ENCODE measurements at places on chromosomes 12 and 14.

- peak; percentile 62 for DNase-seq
These were observed 28.1 kb upstream of the WNK1 start for GRCh38 chr12:724194-724855.

DNA sequence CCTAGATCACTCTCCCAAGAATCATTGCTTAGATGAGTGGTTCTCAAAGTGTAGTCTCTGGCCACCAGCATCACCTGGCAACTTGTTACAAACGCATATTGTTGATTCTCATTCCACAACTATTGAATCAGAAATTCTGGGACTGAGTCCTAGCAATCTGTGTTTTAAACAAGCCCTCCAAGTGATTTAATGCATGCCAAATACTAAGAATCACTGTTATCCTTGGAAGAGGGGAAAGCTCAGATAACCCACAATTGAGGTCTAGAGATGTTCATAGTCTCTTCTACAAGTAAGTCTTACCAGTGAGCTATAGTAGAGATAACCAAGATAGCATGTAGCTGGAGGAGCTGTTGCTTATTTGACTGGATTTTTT, 666.6 kb downstream of the DIO2 start:
- DNase-seq, result no peak

- no peak for DNase-seq
These were observed 25.1 kb downstream of the PTGER2 start for GRCh38 chr14:52339262-52339661.

DNA sequence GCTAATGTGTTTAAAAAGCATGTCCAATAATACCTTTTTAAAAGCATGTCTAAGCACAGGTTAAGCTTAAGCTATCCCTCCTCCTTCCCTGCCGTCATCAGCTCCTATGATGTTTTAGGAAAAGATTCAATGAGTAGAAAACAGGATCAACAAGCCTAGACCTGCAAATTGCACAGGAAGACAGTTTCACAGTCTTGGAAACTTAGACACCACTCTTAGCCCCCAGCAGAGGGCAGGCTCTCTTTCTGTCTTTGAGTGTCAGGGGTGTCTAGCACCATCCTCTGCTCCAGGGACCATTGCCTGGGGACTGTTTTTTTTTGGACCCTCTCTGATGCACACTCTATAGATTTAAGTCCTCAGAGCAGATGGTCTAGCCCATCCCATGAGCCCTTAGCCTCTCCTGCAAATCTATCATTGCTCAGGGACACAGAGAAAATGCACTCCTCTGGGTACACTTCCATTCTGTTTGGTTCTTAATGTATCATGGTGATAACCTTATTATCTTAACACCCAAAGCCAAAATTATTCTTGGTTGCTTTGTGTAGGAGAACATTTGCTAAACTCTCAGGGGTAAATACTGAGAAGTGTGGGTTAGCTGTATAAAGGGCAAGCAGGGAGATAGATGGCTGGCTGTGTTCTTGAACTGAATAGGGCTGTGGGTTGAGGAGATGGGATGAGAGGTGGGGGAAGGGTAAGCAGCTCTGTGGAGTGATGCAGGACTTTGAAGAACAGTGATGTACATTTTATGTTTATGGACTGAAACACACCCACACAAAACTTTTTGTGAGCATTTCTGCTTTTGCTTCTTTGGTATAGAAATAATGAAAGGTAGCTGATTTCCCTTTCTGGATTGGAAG, 259.9 kb upstream of the DDHD1 start:
- DNase-seq, result no peak

DNA sequence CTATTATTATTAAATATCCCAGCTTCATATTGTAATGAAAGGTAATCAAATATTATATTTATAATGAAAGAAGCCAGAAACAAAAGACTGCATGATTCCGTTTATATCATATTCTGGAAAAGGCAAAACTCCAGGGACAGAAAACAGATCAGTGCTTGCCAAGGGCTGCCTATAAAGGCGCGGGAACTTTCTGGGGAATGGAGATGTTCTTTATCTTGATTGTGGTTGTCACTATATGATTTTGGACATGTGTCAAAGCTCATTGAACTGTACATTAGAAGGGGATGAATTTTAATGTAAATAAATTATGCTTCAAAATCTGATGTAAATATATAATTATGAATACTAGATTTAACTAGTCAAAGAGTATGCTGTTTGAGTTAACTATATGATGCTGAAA, 115.4 kb upstream of the KRAS start:
- no peak for DNase-seq

DNA sequence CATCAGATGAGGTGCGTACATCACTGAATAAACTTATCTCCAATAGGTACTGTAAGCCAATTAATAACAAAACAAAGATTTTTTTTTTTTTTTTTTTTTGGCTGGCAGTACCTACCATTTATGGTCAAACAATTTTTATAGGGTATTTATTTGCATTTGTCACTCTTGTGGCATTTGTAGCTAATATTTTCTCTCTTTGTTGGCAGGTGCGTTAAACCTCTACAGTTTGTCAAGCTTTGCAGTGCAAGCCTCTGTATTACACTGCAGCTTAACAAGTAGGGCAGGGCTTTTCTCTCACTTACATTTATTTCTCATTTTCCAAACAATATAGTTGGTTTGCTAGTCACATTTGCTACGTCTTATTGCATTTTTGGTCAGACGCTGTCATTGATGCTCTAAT, 12.3 kb downstream of the PRPF39 start:
- DNase-seq, result no peak

DNA sequence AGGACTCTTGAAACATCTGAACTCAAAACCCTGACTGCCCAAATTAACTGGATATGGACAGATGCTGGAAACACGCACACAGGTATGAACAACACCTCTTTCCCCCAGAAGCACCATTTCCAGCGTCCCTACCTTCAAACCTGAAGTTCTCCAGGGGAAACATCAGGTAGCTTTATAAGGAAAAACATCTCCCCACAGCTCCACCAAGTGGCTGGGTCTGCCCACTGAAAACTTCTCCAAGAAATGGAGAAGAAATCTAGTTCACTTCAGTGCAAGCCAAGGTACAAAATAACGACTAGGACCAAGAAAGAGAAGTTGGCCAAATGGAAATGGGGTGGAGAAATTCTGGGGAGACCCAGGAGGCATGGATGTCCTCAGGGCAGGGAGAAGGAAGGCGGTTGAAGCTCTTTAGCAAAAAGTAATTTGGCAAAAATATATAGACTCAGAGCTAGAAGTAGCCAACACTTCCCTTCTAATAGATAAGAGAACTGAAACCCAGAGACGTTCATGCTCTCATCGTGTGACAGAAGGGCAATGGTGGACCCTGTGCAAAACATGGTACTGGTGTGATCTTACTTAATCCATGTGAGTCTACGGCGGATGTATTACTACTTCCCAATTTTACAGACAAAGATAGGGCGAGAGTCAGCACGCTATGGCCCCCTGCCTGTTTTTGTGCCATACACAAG, 10.5 kb upstream of the NUAK1 start:
- DNase-seq, result peak; percentile 49

DNA sequence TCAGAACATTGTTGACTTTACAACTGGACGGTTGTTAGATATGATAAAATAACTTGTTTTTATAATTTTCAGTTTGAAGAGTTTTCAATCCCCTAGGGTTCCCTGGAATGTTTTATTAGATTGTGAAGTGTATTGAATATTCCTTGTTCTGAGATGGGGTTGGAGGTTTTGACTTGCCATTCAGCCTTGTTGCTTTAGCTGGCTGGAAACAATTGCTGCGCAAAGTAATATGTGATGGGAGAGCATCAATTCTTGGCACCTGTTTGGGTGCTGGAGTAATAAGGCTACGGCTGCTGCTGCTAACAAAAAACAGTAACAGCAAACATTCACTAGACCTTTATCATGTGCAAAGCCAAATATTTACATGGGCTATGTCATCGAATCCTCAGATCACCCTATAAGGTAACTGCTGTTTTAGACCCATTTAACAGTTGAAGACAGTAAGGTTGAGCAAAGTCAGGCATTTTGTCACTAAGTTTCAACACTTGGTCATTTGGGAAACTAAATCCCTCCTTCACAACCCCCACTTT, 241.0 kb upstream of the TBX3 start:
- DNase-seq, result no peak

DNA sequence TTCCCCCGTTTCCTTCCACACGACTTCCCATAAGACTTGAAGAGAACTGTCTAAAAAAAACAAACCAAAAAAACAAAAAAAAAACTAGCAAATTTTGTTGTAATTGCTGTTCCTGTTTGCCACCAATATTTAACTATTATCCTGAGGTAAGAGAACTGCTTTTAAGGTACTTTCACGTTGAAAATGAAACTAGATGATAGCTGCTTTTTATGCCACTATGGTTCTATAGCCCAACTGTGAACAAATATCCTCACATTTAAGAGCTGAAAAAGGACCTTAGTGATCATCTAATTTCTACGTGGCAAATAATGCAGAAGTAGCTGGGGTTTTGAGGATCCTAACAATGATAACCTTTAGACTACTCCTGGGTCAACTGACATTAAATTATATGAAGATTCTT, 98.6 kb downstream of the TAOK3 start:
- peak; percentile 17 for DNase-seq

- DNase-seq, result no peak
These were observed 362.2 kb upstream of the SFSWAP start for GRCh38 chr12:131348646-131349045.

DNA sequence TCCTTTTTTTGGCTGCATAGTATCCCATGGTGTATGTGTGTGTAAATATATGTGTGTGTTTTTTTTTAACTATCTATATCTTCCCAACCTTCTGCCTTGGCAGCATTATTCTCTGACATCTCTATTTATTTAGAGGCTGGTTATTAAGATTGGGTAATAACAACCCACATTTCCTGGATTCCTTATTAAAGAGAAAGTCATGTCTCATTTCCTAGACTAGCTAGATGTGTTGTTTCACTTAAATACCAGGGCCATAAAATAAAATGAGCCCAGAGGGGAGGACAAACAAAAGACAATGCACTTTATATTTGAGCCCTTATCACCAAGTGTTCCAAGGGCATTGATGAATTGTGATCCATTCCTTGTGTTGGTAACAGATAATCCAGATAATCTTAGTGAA, 169.1 kb downstream of the SLC5A8 start:
- DNase-seq, result no peak

DNA sequence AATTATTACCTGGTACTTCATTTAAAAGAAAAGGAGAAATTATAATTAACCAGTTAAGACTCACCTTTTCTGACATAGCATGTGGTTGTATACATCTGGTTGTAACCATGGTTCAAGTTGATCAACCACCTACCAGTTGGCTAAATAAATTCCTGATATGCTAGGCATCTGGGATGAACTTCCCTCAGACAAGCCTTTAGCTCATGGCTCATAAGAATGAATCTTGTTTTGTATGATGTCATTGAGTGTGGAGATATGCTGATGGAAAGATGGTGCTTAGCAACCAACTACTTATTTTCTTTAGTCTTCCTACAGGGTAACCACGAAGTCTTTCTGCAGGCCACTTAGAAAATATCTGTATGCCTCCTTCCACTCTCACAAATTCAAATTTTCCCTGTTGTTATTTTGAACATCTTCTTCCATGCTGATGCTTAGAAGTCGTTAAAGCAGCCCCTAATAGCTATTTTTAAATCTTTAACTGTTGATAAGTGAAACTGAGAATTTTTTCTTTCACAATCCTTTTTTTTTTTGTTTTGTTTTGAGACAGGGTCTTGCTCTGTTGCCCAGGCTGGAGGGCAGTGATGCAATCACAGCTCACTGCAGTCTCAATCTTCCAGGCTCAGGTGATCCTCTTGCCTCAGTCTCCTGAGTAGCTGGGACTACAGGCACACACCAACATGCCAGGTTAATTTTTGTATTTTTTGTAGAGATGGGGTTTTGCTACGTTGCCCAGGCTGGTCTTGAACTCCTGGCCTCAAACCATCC, 51.9 kb upstream of the PTHLH start:
- no peak for DNase-seq

- DNase-seq, result no peak
These were observed 209.0 kb upstream of the ATXN7L3B start for GRCh38 chr12:74328623-74329022.

DNA sequence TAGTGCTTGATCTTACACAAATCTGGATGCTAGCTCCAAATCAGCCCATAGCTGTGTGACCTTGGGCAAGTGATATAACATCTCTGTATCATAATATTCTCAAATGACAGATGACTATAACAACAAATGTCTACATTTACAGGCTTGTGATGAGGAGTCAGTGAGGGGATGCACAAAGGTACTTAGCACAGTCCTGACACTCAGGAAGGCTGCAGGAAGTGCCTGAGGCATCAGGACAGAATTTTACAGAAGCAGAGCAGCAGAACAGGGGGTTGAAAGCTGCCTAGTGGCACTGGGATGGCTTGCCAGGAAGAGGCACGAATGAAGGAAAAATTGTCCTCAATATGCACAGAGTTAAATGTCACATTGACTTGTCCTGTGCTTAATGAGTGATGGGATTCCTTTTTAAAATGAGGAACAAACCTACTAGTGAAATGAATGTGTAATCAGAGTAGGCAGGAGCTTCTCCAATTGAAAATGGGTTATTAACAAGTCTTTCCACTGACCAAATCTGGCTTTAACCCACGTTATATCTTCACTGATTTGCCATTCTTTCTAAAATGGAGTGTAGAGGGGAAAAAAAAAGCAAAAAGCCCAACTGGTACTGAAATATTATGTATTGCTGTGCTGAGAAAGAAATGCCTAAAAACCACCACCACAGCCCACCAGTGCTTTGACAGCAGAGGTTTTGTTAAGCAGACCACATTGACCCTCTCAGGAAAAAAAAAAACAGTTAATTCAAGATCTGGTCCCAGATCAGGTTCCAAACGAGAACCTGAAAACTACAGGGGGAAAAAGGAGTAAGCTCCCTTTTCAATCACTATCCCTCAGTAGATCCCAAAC, 11.6 kb downstream of the BTG1 start:
- peak; percentile 84 for DNase-seq

DNA sequence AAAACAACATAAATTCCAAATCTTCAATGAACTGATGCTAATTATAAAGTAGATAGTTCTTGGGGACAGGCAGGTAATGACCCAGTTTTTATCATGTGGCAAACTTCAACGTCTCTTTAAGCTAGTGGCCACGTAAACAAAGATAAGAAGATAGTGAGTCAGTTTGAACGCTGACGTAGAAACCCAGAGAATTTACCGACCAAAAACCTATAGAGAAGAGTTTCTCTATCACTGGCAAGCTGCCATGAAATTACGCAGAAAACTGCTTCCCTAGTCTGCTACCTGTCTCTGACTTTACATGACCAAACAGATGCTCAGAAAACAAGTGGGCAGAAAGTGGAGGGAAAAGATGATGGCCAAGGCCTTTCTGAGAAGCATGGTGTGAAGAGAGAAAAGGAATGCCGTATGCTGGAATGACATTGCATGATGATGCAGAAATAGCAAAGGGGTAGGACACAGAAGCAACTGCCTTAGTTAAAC, 136.3 kb downstream of the ITPR2 start:
- no peak for DNase-seq

GRCh38 chr12:58086930-58087329, 145.6 kb downstream of the ATP23 start:
- DNase-seq, result no peak
